ENCODE measurements at places on chromosomes 3 and 15. TPM values are rescaled to one million over a fixed set of nuclear protein-coding genes. Genes with fewer than 3 reads are reported as not detected.

DNA sequence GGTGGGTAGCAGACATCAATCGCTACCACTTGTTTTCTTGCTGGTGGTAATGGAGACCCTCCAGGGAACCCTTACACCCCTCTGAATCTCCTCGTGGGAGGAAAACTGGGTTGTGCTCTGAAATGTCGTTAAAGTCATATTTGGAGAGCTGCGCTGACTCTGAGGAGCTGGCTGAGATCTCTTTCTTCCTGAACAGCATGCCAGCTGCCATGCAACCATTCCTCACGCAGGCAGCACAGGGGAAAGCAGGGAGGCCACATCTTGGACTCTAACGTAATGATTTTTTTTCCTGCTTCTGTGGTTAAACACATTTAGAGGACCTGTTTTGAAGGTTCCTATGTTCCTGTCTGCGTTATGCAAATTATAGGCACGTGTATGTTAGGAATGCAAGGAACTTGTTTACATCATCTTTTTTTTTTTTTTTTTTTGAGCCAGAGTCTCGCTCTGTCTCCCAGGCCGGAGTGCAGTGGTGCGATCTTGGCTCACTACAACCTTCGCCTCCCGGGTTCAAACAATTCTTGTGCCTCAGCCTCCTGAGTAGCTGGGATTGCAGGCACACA is 156.7 kb downstream of the TJP1 start:
- DNase-seq, result no peak

DNA sequence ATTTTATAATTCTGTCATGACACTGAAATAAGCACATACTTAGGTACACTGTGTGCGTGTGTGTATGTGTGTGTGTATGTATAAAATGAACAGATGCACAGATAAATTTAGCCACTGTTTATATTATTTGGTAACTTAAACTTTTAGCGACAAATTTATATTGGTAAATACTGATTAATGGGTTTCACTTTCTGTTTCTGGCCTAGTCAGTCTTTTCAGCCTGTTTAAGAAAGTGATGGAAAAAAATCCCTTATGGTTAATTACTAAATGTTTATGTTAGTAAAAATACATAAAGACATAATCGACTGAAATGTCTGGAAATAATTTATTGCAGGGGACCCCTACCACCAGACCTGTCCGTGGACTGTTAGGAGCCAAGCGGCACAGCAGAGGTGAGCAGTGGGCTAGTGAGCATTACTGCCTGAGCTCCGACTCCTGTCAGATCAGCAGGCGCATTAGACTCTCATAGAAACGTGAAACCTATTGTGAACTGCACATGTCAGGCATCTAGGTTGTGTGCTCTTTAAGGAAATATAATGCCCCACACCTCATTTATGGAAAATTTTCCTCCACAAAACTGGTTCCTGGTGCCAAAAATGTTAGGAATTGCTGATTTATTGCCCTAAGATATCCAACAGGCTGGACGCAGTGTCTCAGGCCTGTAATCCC is 717.4 kb downstream of the SI start:
- DNase-seq, result no peak

- DNase-seq, result no peak
These were observed 11.1 kb downstream of the RAP2B start for GRCh38 chr3:153172796-153173757.

CLDN16 gene
- total RNA-seq, result not detected

DNA sequence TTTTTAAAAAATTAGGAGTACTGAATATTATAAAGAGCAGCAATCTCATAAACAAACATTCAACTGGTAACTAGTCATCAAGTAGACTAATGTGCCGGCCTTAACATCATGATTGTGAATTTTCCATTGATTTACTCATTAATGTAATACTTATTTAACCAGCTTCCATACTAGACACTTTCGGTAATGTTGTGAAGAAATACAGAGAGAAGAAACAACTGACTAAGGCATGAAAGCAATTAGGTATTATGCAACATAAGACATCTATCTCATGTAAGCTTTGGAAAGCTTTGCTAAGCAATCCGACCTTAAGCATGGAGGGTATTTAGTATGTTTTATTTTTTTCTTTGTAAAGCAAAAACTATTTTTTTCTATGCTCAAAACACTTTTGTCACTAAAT is 108.0 kb downstream of the IL1RAP start:
- no peak for DNase-seq

PLSCR2 gene
- not detected for total RNA-seq

DNA sequence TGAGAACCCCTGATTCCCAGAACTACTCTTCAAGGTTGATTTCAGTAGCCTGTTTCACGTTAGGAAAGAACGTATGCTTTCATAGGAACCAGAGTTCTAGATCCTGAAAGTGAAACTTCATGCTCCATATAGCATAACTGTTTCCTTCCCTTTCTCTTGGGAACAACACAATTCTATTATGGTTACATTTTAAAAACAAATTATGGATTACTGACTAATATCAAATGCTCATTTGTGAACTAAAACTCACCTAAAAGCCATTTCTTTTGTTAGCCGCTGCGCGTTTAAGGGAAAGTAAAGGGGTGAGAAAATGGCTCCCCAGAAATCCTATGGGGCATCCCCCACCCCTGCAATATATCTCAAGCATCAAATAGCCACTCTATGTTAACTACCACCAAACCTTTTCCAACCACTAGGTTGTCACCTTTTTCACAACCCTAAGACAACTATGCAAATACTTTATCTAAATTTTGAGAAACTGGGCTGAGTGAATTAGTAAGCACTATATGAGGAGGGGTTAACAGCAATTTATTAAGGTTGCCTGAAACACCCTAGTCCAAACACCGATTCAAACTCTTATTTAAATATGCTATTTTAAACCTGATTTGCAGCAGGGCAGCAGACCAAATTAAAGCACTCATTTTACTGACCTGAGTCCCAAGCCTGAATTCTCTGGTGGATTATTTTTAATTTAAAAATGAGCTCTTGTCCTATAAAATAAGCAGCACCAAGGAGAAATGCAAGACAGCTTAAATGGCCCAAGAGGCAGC is 2.4 kb downstream of the SIAH2 start:
- no peak for DNase-seq

GRCh38 chr3:150072576-150072975 is 101.9 kb upstream of the PFN2 start:
- no peak for DNase-seq

- no peak for DNase-seq
These were observed 1.7 kb downstream of the SLC25A20 start for GRCh38 chr3:48896936-48897335.

- DNase-seq, result peak; percentile 83
These were observed 135.1 kb upstream of the RASGRP1 start for GRCh38 chr15:38699633-38700230.

GRCh38 chr3:47418167-47419082 is 37.6 kb downstream of the PTPN23 start:
- no peak for DNase-seq

CTXN2 gene
- not detected for total RNA-seq

GRK7 gene
- not detected for total RNA-seq

DNA sequence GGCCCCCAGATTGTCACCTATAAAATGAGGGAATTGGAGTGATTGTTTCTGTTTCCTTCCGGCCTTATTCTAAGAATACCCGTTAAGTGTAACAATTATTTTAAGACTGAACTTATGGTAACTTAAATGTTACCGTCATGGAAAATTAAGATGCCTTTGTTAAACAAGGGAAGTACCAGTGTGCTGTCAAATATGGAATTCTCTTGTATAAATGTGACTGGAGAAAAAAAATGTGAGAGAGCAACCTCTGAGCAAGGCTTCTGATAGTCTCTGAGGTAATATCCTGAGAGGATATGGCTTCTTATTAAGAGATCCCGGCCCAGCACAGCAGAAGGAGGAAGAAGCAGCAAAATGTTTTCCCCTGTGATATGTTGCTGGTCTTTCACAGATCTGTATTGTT is 480.7 kb upstream of the ADAMTS9 start:
- DNase-seq, result no peak

GRCh38 chr15:29871401-29871800 is 49.1 kb upstream of the TJP1 start:
- peak; percentile 66 for DNase-seq

DNA sequence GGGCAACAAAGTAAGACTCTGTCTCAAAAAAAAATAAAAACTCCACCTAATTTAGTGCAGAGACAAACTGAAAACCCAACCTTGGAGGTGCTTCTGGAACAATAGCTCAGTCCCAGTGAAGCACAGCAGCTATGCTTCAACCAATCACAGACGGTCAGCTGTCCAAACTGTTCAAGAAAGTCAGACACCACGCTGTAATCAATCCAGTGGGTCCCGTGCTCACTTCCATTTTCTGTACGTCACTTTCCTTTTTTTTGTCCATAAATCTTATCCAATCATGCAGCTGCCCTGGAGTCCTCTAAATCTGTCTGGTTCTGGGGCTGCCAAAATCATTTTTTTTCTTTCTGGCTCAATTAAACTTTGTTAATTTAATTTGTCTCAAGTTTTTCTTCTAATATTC is 93.6 kb upstream of the FAM174B start:
- DNase-seq, result no peak

- no peak for DNase-seq
These were observed 23.1 kb downstream of the EPM2AIP1 start for GRCh38 chr3:36969540-36970432.

DNA sequence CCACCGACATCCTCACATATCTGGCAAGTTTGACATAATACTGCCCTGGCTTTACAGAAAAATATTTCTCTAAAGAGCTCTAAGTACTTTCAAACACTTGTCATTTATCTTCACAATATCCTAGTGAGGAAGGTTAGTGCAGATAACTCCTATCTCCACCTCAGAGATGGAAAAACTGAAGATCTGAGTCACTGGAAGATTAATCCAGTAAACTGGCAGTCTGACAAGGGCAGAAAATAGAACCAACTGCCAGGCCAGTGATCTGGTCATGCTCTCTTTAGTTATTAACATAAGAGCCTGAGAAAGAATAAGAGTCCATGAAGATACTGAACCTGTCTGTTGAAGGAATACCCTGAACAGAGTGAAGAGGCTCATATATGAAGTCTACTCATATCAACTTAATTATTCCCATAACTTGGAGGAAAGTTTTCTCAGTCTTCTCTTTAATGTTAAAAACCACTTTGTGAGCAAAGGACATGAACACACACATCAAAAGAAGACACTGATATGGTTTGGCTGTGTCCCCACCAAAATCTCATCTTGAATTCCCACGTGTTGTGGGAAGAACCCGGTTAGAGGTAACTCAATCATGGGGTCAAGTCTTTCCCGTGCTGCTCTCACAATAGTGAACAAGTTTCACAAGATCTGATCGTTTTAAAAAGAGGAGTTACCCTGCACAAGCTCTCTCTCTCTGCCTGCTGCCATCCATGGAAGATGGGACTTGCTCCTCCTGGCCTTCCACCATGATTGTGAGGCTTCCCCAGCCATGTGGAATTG is 61.4 kb downstream of the GOLIM4 start:
- DNase-seq, result no peak

GRCh38 chr3:106628407-106628806 is 748.8 kb upstream of the CCDC54 start:
- DNase-seq, result no peak

MBD4 gene
- 25.3 TPM for total RNA-seq

SLC12A8 gene
- 1.7 TPM for total RNA-seq

GRCh38 chr15:88610701-88611231 is 10.4 kb upstream of the AEN start:
- DNase-seq, result no peak

FANCD2OS gene
- not detected for total RNA-seq

SLC35A5 gene
- total RNA-seq, result 17.9 TPM

CPEB1 gene
- total RNA-seq, result 4.8 TPM

GRCh38 chr15:91892436-91892835 is 38.9 kb downstream of the SLCO3A1 start:
- no peak for DNase-seq

DNA sequence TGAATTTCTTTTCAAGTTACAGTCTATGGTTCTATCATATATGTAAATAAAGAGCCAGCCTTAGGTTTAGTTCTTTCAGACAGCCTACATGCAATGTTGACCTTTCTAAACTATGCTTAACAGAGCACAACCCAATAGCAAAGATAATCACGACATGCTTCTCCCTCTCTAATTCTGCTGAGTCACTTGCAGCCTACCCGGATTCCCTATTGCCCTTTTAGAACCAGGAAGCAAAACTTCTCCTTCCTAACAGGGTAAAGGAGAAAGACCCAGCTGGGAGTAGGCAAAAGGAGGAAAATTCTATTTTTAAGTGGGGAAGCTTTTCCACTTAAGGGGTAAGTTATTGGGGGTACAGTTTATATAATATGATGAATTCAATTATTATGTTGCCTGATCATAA is 79.3 kb downstream of the SLC7A14 start:
- DNase-seq, result no peak

- DNase-seq, result no peak
These were observed 52.4 kb downstream of the SLC9A9 start for GRCh38 chr3:143795874-143796273.

GRCh38 chr3:86634361-86634760 is 356.6 kb downstream of the VGLL3 start:
- no peak for DNase-seq

Measured in right cardiac atrium (tissue), 5 donors.